Vagina (tissue), 2 donors: ENCODE measurements at places on chromosomes 12 and 14.

- no peak for DNase-seq
These were observed 101.5 kb upstream of the CCDC91 start for GRCh38 chr12:28088566-28089272.

DNA sequence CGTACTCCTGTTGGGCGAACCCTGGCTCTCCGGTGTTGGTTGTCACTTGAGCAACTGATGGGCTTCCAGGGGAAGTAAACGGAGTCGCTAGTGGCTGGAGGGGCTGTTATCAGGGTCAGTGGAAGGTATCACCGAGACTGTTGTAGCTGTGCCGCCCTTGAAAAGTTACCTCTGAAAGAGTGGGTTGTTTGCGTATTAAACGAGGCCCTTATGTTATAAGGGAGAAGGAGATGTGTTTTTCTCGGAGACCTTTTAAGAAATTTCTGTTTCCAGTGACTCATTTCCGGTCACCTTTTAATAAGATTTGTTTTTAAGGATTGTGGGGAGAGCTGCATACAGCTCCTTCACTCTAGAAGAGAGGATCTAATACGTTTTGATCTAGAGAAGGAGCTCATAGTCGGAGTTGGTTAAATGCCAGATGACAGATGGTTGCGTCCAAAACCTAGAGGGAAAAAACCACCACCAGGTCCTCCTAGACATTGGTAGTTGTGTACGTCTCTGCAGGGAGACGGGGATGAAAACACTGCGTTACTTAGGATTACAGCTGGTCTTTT is 750 bp upstream of the DBX2 start:
- DNase-seq: no peak

DNA sequence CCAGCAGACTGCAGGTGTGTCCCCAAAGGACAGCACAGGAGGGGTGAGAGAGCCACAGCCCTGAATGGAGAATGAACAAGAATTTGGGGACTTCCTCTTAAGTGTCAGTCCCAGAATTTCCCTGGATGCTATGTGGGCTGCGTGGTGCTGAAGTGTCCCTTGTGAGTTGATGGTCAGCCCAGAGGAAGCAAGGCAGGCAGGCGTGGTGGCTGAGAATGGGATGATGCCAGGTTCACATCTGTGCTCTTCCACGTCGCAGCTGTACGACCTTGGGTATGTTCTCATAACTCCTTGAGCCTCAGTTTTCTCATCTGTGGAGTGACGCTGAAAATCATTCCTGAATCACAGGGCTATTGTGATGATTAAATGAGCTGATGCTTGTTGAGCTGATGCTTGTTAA is 62.1 kb upstream of the GPATCH2L start:
- DNase-seq: no peak

- no peak for DNase-seq
These were observed 311.0 kb upstream of the FLRT2 start for GRCh38 chr14:85218982-85219381.

DNA sequence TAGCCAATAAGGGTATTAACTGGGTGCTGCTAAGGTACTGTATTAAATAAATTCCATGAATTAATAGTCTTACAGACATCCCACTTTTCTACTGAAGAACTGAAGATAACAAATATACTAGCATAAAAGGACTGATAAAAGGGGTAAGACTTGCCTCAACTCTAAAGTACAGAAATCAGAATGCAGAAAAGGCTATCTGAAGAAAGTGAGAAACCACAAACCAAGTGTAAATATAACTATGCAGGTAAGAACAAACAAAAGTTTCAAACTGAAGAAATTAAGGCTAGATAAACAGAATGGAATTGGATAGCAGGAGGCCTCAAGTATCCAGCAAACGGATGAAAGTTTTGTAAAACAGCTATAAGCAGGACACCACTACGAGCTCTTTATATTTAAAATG is 29.5 kb downstream of the YAF2 start:
- DNase-seq: no peak

DNA sequence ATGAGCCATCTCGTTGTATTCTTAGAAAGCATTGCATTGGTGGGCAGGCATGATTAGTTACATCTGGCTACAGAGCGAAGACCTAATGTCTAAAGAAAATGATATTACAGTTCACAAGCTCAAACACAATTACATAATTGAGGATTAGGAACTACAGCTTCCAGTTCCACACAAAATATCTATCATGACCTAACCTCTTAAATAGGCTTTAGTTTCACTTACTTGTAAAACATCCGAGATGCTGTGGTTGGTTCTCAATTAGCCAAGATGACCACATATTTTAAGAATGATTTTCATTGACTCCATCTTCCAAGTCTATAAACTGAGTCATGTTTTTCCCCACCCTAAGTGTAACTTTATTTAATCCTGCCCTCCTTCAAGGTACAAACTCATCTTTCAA is 69.5 kb downstream of the LRIG3 start:
- no peak for DNase-seq

DNA sequence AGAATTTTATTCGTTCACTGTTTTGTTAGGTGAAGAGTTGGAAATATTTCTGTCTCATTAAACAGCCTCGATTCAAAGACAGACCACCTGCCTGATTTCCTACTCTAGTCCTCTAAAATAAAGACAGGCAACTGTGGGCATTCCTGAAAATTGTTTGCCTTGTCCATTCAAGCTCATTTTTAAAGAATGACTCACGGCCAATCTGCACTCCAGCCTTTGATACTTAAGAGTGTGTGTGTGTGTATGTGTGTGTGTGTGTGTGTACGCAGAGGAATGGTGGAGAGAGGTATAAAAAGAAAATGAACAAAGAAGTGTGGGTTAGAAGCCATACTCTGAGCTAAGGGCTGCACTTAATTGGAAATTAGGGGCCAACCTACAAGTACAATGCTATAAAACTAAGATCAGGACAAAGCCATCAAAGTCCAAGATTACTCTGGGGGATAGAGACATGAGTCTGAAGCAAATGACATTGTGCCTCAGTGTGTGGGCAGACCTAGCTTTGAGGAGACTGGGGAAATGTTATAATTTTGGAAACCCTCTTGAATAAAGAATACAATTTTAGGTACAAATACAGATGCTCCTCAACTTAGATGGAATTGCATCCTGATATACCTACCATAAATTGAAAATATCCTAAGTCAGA is 45.6 kb upstream of the SOCS2 start:
- no peak for DNase-seq

- no peak for DNase-seq
These were observed 74.7 kb upstream of the AMN1 start for GRCh38 chr12:31803306-31804184.

- no peak for DNase-seq
These were observed 9.8 kb downstream of the GNPNAT1 start for GRCh38 chr14:52781629-52782028.

DNA sequence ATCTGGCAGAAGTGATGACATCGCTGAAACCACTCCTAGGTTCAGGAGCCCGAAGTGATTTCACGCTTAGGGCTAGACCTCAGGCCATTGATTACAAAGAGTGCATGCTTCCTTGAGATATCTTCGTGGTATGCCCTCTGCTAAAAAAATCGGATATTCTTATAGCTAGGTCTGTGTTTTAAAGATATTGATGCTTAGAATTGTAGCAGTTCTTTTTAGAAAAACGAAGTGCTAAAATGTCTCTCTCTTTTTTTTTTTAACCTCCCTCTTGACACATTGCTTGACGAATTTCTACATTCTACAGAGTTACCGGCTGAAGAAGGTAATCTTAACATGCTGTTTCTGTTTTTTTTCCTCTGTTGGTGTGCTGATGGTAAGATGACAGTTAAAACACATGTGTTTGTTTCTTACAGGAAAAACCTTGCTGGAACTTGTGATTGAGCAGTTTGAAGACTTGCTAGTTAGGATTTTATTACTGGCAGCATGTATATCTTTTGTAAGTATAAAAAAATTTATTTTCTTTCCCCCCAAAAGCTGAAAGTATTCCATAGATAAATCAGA is 1.3 kb downstream of the ATP2A2 start:
- no peak for DNase-seq

DNA sequence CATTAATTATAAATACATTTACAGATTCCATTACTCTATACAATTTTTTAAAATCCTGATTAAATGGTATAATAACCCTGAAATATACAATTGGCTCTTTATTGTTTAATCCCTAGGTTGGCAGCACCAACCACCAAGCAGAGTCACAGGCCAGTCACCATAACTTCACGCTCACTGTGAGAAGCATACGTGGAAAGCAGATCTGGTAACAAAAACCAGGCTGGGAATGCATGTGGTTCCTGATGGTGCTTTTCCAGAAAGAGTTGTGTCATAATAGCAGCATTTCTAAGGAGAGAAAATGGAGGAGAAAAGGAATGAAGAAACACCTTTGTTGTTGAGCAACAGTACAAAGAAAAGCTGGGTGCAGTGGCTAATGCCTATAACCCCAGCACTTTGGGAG is 66.1 kb downstream of the SIX6 start:
- no peak for DNase-seq

GRCh38 chr14:96056509-96057422 is 17.6 kb downstream of the C14orf132 start:
- peak; percentile 64 for DNase-seq

- DNase-seq: no peak
These were observed 20.7 kb downstream of the ATXN2 start for GRCh38 chr12:111578276-111578970.

- no peak for DNase-seq
These were observed 129.4 kb downstream of the PPM1H start for GRCh38 chr12:62805517-62805916.

GRCh38 chr12:26113853-26114719 is 10.8 kb downstream of the BHLHE41 start:
- peak; percentile 98 for DNase-seq

GRCh38 chr14:68199554-68200151 is 380.1 kb downstream of the RAD51B start:
- DNase-seq: no peak

- DNase-seq: no peak
These were observed 12.1 kb downstream of the RITA1 start for GRCh38 chr12:113197518-113198077.

DNA sequence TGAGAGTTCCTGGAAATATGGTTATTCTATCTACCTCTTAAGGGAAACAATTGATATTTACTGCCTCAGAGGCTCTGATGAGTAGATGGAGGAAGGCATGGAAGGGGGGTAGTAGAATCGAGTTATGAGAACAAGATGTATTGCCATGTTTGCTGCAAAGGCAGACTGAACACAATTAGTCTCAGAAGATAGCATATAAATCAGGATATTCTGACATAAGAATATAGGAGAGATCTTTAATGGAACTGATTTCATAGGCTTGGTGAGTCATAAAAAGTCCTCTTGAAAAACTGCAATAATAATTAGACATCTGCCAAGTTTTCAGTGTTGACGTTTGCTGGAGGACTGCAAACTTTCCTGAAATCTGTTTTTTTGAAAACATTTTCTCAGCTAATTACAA is 636.1 kb downstream of the TMTC2 start:
- DNase-seq: no peak

DNA sequence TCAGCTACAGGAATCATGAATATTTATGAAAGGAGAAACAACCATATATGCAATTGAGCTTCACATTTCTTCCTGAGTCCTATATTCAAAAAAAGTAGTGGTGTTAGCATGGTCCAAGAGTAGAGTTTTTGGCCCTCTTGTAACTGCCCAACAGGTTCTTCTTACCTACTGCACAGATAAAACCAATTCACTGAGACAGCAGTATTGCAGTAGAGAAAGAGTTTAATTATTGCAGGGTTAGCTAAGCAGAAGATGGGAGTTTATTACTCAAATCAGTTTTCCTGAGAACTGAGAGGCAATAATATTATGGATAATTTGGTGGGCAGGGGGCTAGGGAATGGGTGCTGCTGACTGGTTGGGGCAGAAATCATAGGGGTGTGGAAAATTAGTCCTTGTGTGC is 6.5 kb upstream of the CIPC start:
- DNase-seq: no peak

DNA sequence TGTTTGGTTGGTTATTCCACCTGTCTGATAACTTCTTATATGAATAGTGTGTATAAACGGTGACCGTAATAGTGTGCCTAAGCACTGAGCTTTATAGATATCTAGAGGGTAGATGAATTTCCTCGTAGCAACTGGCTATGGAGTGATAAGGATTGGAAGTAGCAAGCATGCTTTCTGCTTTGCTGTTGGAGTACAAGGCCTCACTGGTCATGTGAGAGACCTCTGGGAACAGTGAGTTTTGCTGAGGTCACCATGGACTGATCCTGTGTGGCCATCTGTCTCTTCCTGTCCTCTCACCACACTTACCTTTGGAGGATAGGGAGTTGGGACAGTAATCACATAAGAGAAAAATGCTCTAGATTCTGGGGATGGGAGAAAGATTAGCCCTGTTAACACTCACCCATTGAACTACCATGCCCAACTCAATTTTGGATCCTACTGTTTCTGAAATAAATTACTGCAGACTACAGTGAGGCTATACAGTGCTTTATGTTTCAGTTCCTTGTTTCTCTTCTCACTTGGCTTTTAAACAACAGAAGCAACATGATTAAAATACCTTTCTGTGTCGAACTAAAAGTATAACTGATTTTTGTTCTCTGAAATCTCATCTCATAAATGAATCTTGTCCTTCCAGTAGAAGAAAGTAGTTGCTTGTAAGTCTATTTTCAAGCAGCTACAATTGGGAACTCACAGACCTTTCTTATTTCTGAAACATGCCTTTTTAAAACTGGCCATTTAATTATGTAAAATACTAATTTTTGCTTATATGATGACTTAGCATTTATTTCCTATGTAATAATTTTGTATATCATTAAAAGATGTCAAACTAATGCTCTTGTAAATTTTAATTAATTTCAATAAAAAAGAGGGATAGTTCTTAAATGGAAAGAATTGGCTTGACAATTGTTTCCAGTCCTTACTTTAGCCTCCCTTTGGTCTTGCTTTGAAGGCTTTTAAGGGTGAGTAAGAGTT is 8.3 kb downstream of the TMX1 start:
- DNase-seq: no peak

DNA sequence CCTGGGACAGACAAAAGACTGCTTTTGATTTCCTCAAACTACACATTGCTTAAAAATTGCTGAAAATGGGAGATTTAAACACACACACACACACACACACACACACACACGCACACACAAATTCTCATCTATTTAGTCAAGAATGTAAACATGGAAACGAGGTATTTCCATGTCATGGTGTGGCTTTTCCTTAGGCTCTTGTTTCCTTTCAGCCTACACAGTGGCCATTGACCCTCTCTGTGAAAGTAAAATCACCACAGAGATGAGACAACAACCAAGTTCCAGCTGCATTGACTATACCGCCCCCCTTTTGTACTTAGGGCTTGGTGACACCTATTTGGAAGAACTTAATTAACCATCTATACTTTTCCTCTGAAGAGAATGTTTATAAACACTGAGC is 41.9 kb downstream of the TTC8 start:
- no peak for DNase-seq

- DNase-seq: no peak
These were observed 71.9 kb downstream of the FBXO33 start for GRCh38 chr14:39360316-39360715.

GRCh38 chr12:50314636-50315312 is 31.5 kb upstream of the LIMA1 start:
- no peak for DNase-seq

GRCh38 chr14:94677213-94677612 is 65.0 kb downstream of the SERPINA3 start:
- DNase-seq: peak; percentile 87
